ENCODE measurements at places on chromosomes 16 and 17. TPM values are rescaled to one million over a fixed set of nuclear protein-coding genes. Genes with fewer than 3 reads are reported as not detected.
A peak's percentile ranks its signal among the peaks of the same experiment; 100 is the strongest.

Gene HBA1
- total RNA-seq, result 53.1 TPM

Gene NPTX1
- total RNA-seq, result 4.8 TPM

Gene TBC1D28
- not detected for total RNA-seq

Gene BCO1
- not detected for total RNA-seq

Gene MYH8
- total RNA-seq, result not detected

Gene CHP2
- not detected for total RNA-seq

Gene TP53TG3C
- total RNA-seq, result not detected

Gene FBXL16
- 0.31 TPM for total RNA-seq

Gene MYOCD
- 102 TPM for total RNA-seq

Gene CHMP6
- 26.0 TPM for total RNA-seq

Gene MT1M
- 2.6 TPM for total RNA-seq

GRCh38 chr16:22340945-22341344, 33.5 kb downstream of the CDR2 start:
- no peak for ATAC-seq

DNA sequence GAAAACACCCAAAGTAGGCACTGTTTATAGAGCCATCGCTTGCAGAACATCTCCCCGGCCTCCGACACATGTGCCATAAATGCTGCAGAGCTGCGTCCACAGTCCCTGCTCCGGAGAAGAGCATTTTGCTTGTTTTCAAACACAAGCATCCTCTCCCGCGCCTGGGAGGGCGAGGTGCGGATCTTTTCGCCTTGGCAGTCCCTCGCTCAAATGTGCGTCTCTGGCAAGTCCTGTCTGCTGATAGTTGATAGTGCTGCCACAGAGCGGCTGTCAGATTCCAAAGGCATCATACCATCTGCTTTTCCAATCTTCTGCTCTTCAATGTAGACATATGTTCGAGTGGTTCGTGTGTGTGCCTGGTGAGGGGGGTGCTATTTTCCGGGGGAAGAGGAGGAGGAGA, 603.7 kb downstream of the MAF start:
- no peak for ATAC-seq

- no peak for ATAC-seq
These were observed 726.9 kb downstream of the CDH8 start for GRCh38 chr16:61309386-61309785.

DNA sequence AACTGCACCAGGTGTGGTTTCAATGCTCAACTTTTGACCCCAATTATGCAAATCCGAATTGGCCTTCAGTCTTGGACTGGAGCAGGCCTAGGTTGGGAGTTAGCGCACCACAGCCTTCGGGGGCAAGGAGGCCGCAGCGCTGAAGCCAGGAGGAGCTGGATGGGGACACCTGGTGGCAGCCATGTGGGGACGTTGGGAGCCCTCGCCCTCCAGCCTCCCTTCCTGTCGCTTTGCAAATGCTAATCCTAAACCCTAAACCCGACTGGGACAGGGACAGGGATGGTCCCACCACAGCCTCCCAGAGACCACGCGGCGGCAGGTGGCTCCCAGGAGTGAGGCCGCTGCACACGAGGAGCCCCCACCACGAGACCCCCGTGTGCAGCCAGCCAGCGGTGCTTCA, 58.7 kb downstream of the KLHDC4 start:
- ATAC-seq, result no peak

DNA sequence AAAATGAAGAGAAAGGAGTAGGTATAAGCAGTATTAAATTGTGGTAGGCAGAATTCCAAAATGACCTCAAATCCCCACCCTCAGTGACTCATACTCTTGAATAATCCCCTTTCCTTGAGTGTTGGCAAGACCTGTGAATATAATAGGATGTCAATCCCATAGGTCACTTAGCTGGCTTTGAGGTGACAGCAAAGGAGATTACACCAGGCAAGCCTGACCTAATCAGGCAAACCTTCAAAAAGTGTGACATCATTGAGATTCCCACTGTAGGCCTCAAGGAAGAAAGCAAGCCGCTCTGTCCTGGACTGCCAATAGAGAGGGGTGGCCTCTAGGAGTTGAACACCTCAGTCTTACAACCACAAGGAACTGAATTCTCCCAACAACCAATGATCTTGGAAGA, 535.2 kb downstream of the RBFOX1 start:
- no peak for ATAC-seq

GRCh38 chr17:55391764-55392467, 29.7 kb downstream of the MMD start:
- ATAC-seq, result no peak

GRCh38 chr17:8728971-8729370, 15.7 kb downstream of the CCDC42 start:
- no peak for ATAC-seq

DNA sequence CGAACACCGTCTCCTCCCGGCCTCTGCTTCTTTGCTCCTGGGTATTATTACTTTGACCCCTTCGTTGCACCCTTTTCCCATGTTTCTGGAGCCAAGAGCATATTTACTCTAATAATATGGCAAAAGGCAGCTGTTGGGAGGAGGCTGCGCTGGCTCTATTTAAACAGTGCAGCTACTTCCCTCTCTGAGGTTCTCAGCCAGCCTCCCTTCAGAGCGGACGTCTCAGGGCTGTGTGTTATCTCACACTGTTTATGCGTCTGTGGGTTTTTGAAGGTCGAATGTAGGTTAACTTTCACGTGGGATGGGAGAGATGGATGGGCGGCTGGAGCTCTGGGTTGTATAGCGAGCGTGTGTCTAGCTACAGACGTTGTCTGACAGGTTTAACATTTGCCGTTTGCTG, 45.3 kb downstream of the COX4I1 start:
- ATAC-seq, result no peak

- ATAC-seq, result no peak
These were observed 48.3 kb upstream of the AXIN2 start for GRCh38 chr17:65609749-65610148.

GRCh38 chr17:82053556-82054263, 2.0 kb downstream of the GPS1 start:
- no peak for ATAC-seq

- no peak for ATAC-seq
These were observed 48.5 kb downstream of the ZNF18 start for GRCh38 chr17:11948789-11949188.

- no peak for ATAC-seq
These were observed 9.3 kb downstream of the PRCD start for GRCh38 chr17:76549215-76549518.

DNA sequence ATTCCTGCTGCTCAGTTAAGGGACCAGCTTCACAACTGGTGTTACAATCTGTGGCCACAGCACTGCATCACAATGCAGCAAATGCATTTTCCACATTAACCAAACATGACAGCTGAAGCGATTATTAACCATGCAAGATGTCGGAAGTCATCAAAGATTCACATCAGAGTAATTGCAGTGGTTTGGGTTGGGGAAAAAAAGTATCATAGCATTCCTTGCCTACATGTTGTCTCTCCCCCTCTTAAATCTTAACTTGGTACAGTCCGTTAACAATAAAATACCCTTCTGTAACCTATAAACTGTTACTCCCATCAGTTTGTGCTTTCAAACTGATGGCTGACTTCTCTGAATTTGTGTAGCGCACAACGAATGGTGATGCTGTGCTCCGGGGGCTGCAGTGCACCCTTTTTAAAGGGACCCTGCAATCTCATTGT, 51.6 kb downstream of the NUP93 start:
- ATAC-seq, result no peak

GRCh38 chr17:8857919-8858318, 9.6 kb downstream of the PIK3R6 start:
- no peak for ATAC-seq

DNA sequence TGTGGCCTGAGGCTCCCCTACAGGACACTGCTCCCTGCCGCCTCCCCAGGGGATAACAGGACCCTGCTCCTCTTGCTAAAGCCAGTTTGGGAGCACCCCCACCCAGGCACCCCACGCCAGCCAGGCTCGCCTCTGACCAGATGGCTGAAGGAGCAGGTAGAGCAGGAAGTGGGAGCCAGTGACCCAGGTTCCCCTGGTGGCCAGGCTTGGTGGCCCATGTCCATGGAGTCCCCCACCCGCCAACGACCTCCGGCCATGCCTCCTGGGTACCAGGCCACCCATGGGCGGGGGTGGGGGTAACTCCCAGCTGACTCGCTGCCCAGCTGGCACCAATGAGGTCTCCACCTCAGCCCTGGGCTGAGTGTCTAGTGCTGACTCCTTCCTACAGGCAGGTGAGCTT, 10.0 kb downstream of the BCAR1 start:
- ATAC-seq, result no peak

DNA sequence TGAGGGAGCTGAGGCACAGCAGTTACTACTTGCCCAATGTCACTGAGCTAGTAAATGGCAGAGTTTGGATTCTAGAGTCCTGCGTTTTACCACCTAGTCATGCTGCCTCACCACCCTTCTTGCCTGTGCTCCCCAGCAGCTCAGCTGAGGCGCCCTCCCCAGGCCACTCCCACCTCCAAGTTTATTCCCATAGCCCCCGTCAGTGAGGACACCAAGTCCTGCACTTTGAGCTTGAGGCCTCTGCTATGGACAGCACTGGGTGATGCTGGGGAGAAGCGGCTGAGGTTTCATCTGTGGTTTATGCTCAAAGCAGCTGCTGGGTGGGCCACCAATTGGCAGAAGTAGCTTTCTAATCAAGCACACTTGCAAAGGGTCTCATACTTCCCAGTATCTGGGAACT, 36.7 kb downstream of the TMEM238L start:
- no peak for ATAC-seq

DNA sequence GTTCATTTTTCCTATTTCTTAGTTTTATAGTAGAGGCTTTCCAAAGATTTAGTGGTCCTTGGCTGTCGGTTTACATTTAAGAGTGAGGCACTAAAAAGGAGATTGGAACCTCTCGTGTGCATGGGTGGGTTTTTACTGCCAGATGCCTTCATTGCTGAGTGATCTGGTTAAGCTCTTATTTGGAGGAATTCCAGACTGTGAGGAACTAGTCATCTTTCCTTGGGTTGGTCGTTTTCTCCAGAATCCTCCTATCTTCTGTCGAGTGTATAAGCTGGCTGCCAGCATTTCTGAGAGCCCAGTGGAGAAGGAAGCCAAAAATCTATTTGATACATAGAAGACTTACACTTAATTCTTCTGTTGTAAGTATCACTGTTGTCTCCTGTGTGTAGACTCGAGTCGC, 22.6 kb downstream of the IST1 start:
- no peak for ATAC-seq

- ATAC-seq, result no peak
These were observed 12.1 kb upstream of the ZNF423 start for GRCh38 chr16:49867796-49868668.

DNA sequence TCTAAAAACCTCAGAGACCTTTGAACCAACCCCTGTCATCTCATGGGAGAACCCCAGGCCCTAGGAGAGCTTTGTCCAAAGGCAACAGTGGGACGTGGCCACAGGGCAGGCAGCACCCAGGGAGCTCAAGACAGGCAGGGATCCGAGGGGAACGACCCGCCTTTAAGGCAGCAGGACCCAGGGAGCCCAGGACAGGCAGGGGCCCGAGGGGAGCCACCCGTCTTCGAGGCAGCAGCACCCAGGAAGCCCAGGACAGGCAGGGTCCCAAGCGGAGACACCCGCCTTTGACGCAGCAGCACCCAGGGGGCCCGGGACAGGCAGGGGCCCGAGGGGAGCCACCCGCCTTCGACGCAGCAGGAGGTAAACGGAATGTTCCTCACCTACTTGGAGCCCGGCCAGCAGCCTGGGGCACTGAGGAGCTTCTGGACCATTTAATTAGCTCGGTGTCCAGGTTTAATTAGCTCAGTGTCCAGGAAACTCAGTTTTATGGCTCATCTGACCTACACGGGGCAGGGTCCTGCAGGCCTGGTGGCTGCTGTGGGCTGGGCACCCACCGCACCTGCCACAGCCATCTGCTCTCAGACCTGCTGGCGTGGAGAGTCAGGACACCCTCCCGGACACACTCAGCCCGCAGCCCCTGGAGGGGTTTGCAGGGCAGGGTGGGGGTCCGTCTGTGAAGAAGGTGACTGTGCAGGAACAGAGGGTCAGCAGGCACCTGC, 24.4 kb downstream of the PIEZO1 start:
- no peak for ATAC-seq

- ATAC-seq, result no peak
These were observed 510.6 kb downstream of the CDH13 start for GRCh38 chr16:83137326-83137781.

- ATAC-seq, result no peak
These were observed 14.6 kb upstream of the NDRG4 start for GRCh38 chr16:58485184-58485887.

GRCh38 chr17:68613739-68614298, 12.7 kb upstream of the FAM20A start:
- peak; percentile 57 for ATAC-seq

DNA sequence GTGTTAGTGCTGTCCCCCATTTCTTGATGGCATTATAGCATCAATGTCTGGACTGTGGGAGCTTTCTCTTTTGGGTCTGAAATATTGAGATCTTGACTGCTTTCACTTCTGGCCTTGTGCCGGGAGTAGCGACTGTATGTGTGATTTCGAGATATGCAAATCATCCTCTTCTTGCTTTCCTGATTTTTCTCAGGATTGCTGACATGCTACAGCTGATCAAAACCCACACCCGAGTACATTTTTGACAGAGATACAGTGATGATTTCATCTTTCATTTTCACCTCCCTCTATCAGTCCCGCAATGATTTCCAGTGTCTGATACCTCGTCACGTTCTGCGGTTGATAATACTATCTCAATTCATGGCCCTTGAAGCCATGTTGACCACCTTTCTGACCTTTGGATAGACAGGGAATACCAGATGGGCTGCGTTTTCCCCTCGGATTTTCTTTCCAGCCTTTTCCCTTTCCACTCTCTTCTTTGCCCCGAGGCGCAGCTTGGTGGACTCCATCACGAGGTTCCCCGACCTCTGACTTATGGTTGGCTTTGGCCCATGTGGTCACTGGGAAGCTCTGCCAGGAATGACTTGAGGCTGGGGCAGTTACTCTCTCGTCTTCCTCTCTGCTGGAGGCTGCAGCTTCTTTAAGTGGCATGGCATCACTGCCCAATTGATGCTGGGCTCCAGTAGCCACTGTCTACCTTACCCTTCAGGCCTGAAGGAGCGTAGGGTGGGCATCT, 184.4 kb downstream of the SNX29 start:
- no peak for ATAC-seq

DNA sequence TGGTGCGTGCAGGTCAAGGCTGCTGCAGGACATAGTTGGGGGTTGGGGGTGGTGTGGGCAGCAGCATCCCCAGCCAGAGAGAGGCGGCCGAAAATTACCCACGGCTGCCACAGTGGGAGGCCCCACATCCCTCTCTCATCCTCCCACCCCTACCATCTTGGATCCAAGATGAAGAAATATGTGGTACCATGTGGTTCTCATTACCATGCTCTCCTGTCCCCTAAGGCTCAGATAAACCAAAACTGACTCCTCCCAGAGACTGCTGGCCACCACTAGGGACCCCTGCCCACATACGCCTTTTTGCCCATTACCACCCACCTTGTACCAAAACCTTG, 120.4 kb downstream of the HIC1 start:
- ATAC-seq, result no peak

- ATAC-seq, result no peak
These were observed 249.0 kb upstream of the CCL2 start for GRCh38 chr17:34006126-34006525.

All from gastroesophageal sphincter (tissue), 4 donors.